Effector CD4-positive, alpha-beta T cell (primary cell): ENCODE measurements at places on chromosomes 11 and 22.

- DNase-seq: no peak
Measured at GRCh38 chr11:83302151-83302550, 16.0 kb upstream of the CCDC90B start.

DNA sequence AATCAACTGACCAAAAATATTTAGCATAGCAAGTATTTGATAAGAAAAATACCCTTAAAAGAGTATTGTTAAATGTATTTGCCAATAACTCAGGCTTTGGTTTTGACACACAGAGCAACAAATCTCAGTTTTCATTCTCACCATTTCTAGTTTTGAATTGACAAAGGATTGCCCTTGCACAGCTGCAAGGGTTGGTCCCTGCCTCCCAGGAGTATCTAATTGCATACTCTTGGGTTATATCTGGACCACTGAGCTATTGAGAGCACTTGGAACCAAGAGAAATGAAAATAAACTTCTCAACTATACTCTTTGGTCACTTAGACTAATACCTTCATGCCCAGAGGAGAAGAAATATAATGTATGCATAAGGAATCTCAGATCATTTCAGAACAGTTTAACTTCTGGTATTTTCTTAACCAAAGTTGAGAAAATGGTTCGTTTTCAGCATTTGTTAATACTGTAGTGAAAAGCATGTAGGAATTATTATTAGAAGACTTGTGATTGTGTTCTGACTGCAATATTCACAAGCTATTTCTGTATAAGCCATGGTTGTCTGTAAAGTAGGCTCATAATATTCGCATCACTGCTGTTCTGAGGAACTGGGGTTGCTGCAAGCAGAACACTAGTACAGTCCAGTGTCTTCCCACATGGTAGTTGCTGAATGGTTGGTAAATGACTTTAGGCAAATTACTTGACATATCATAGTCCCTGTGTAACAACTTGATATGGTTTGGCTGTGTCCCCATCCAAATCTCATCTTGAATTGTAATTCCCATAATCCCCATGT, 7.9 kb downstream of the C2CD3 start:
- no peak for DNase-seq

GRCh38 chr11:134119094-134119493, 50.2 kb downstream of the JAM3 start:
- DNase-seq: no peak

DNA sequence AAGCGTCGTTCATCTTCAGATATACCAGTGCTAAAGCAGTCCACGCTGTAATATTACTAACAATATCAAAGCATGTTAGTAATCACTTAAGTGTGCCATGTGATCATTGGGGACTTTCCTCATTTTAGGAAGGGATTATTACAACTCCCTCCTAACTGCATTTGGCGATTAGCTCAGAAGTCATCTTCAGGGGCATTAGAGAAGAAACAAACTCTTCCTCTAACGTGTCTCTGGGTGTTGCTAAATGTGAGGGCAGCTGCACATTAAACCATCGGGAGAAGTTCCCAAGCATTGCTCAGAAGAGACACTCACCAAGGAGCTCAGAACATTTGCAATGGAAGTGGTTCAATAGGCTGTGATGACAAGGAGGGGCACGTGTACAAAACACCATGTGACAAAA, 17.2 kb downstream of the TESMIN start:
- DNase-seq: no peak

- no peak for DNase-seq
Measured at GRCh38 chr11:67398661-67399563, 2.7 kb downstream of the PPP1CA start.

GRCh38 chr22:37932821-37933578, 20.4 kb downstream of the C22orf23 start:
- DNase-seq: no peak

DNA sequence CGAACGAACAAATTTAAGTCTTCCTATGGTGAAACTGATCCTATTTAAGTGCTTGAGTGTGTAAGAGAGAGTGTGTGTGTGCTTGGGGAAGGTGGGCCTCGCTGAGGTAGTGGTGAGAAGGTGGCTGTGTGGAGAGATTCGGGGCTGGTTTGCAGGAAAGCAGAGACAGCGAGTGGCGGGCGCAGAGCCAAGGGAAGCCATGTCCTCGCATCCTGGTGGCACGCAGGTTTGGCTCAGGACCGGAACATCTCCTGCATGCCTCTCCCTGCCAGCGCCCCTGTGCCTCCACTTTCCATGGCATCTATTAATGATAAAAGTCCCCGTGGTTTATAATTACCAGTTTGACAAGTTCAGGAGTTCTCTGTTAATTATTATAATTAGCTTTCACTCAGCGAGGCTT, 383.1 kb upstream of the CADM1 start:
- no peak for DNase-seq
